Mammary epithelial cell (primary cell): ENCODE measurements at places on chromosomes 3 and 15.

GRCh38 chr3:71160785-71161546, 422.6 kb downstream of the FOXP1 start:
- peak; percentile 57 for DNase-seq

GRCh38 chr15:98881526-98882520, 125.8 kb downstream of the PGPEP1L start:
- DNase-seq = peak; percentile 42

GRCh38 chr3:179450261-179450701, 989 bp downstream of the GNB4 start:
- DNase-seq = peak; percentile 27

DNA sequence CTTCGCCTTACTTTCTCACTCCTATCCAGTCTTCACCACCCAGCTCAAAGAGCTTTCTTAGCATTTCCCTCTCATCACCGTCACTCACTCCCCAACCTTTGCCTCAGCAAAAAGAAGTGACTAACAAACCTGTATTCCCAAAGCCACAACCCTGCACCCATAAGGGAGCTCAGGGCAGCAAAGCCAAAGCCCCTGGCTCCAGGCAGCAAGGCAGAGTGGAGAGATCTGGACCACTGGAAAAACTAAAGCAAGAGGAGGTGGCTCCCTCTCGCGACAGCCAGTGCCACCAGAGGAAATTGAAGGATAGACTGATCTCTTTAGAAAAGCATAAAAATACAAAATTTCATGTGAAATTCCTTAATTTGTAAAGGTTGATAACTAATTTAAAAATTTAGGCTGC, 25.1 kb upstream of the CDCP1 start:
- no peak for DNase-seq

DNA sequence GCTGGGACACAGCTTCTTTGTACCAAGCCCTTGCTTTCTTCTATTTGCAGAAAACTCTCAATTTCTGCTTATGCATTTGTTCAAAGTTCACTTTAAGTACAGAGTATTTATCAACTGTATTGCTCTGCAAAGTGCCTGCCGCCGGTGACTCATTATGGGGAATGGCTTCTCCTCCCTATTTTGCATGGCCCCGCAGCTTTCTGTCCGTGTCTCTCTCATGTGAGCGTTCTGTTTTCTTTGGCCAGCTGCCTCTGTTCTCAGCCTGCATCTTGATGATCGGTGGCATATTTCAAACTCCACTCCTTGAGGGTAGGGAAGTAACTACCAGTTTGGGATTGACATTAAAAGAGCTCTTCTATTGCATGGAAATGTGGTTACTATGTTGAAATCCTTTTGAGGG, 28.6 kb upstream of the ST8SIA2 start:
- peak; percentile 64 for DNase-seq

DNA sequence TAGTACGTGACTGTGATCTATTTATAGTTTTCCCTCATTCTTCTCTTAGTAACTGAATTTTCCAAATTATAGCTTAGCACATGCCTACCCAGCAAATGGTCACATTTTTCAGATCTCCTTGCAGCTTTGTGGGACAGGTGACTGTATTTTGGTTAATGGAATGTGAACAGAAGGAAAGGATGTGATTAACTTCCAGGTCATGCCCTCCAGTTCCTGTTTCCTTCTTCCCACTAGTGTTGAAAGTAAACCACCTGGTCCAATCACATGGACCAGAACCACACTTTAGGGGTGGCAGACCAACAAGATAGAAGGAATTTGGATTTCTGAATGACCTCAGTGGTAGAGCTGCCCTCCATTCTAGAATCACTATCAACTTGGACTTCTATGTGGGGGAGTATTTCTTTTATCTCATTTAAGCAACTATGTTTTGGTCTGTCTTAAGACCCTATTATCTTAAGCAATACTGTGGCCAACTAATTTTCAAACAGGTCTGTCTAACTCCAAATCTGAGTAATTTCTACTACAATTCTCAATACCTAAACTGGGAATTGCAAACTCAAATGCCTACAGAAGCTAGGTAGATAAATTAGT, 76.0 kb upstream of the TSC22D2 start:
- no peak for DNase-seq

- DNase-seq = no peak
Measured at GRCh38 chr3:184821034-184821433, 9.1 kb downstream of the VPS8 start.

GRCh38 chr15:65869954-65870871, 922 bp downstream of the RAB11A start:
- DNase-seq = peak; percentile 65
